ENCODE measurements at places on chromosomes 11 and 22. TPM values are rescaled to one million over a fixed set of nuclear protein-coding genes. Genes with fewer than 3 reads are reported as not detected.

The ANGPTL5 gene
- polyA plus RNA-seq = 0.59 TPM

The KRTAP5-1 gene
- polyA plus RNA-seq = 2.1 TPM

The RIMBP3B gene
- not detected for polyA plus RNA-seq

The HTR3A gene
- polyA plus RNA-seq = 0.59 TPM

The ADAMTS8 gene
- polyA plus RNA-seq = 3.0 TPM

The EIF4ENIF1 gene
- 52.7 TPM for polyA plus RNA-seq

The ASCL2 gene
- polyA plus RNA-seq = 0.51 TPM

The FOLR3 gene
- not detected for polyA plus RNA-seq

The YPEL1 gene
- polyA plus RNA-seq = 18.1 TPM

The DCPS gene
- 17.6 TPM for polyA plus RNA-seq

The DMC1 gene
- 2.9 TPM for polyA plus RNA-seq

The MYO7A gene
- polyA plus RNA-seq = 4.4 TPM

The FXYD6 gene
- polyA plus RNA-seq = 727 TPM

The EFEMP2 gene
- 94.1 TPM for polyA plus RNA-seq

- DNase-seq = peak; percentile 47
These were observed 565.1 kb upstream of the CCDC179 start for GRCh38 chr11:23425381-23425780.

DNA sequence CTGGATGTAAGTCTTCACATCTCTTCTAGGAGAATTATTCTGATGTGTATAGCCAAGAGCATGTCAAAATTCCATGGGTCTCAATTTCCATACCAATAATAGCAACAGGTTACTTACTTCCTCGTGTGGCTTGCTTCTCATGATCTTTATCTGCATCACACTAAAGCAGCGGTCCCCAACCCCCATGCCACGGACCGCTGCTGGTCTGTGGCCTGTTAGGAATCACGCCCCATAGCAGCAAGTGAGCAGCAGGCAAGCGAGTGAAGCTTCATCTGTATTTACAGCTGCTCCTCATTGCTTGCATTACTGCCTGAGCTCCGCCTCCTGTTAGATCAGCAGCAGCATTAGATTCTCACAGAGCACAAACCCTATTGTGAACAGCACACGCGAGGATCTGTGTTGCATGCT lies 28.9 kb upstream of the SLC25A1 start:
- DNase-seq = no peak

- no peak for DNase-seq
These were observed 57.7 kb upstream of the CARD18 start for GRCh38 chr11:105197071-105197815.

- peak; percentile 73 for DNase-seq
These were observed at the start of gene ZBTB16 for GRCh38 chr11:114059278-114059983. ZBTB16 (plus strand) TSS chr11:114059711; CDS start chr11:114063301, 3,590 bp downstream.

DNA sequence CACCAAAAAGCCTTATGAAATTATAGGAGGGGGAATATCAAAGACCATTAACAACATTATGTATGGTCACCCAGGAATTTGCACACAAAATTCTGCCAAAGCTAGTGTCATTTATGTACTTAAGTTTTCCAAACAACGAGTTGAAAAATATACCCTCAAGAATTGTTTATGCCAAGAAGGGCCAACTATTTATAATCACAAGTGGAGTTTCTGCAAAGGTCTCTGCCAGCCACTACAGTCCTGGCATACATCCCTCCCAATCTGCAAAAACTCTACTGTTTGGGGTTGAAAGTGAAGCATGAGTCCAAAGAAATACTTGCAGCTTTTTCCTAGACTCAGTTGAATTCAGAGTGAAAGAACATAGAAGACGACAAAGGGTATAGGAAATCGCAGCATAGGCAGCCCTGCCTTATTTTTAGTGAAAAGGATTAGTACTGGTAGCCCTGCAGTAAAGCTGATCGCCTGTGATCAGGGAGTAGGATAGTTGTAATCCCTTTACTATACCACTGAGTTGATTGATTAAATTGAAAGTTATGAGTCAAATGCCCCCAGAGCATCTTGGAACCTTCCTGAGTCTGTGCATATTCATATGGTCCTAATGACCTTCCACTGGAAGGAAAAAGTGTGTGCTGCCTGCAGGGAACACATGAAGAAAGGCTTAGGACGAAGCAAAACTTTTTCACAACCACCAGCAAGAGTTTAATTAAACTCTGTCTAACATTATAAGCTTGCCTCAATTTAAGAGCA lies 144.0 kb downstream of the SPON1 start:
- no peak for DNase-seq

- no peak for DNase-seq
These were observed 60.2 kb upstream of the LYVE1 start for GRCh38 chr11:10628508-10629236.

- DNase-seq = no peak
These were observed 21.4 kb upstream of the CDON start for GRCh38 chr11:126083829-126084607.

DNA sequence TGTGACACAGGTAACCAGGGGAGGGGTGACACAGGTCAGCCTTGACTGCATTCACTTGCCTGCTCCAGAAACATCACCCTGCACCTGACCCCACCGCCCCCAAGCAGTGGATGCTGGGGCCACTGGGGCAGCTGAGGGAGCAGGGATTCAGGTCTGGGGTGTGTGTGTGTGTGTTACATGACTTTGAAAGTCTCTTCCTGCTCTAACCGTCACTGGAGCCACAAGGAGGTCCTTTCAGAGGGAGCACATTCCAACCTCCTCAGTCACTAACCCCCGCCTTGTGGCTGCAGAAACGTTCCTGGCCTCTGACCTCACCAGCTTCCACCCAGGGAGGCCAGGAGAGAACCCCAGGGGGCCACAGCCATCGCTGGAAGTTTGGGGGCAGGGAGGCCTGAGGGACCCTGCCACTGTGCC lies 2.9 kb upstream of the FOSL1 start:
- DNase-seq = no peak

- no peak for DNase-seq
These were observed 33.9 kb downstream of the AAMDC start for GRCh38 chr11:77854838-77855237.

DNA sequence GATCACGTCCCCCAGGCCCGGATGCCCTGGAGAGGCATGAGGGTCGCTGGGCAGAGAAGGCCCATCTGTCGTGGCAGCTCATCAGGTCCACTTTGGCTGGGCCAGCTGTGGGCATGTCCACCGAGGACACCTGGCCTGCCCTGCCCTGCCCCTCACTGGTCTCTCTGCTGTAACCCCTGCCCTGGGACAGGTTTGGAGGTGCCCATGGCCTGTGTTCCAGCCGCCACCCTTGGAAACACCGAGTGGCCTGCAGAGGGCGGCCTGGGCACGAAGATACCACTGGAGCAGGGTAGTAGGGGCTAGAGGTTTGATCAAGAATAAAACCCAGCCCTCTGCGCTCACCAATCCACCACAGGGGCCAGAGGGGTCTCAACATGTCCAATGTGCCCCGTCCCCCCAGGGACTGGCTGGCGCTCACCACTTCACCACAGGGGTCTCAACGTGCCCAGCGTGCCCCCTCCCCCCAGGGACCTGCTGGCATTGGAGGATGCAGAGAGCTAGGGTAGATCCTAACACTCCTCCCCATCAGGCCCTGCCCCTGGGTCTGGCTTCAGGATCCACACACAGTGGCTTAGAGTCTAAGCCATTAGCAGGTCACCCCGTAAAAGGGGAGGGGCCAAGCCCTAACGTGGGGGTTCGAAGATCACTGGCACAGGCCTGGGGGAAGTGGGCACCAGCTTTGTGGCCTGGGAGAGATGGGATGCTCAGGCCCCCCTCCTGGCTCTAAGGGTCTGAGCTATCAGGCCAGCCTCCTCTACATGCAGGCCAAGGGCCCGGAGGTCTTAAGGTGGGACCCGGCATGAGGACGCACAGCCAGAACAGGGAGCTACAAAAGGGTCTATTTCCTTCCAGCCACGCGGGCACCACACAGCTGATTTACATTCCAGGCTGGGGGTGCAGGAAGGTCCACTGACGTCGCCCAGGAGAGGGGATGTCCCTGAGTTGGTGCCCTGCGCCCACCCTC lies 1.3 kb upstream of the HDAC10 start:
- DNase-seq = no peak

DNA sequence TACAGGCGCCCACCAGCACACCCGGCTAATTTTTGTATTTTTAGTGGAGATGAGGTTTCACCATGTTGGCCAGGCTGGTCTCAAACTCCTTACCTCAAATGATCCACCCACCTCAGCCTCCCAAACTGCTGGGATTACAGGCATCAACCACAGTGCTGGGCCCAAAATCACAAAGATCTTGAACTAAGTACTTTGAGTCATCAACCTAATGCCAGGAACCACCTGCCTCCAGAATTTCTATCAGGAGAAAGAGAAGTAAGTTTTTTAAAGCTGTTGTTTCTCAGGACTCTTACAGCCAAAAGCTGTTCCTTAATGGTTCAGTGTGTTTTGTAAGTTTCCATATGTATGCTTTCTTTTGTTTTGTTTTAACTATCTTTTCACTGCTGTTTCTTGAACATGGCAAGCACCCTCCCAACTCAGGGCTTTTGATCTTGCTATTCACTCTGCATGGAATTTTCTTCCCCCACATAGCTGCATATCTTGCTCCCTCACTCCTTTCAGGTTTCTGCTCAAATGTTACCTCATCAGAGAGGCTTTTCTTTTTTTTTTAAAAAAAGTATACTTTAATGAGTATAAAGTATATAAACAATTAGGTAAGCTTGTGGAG lies 6.0 kb upstream of the PAK1 start:
- no peak for DNase-seq

DNA sequence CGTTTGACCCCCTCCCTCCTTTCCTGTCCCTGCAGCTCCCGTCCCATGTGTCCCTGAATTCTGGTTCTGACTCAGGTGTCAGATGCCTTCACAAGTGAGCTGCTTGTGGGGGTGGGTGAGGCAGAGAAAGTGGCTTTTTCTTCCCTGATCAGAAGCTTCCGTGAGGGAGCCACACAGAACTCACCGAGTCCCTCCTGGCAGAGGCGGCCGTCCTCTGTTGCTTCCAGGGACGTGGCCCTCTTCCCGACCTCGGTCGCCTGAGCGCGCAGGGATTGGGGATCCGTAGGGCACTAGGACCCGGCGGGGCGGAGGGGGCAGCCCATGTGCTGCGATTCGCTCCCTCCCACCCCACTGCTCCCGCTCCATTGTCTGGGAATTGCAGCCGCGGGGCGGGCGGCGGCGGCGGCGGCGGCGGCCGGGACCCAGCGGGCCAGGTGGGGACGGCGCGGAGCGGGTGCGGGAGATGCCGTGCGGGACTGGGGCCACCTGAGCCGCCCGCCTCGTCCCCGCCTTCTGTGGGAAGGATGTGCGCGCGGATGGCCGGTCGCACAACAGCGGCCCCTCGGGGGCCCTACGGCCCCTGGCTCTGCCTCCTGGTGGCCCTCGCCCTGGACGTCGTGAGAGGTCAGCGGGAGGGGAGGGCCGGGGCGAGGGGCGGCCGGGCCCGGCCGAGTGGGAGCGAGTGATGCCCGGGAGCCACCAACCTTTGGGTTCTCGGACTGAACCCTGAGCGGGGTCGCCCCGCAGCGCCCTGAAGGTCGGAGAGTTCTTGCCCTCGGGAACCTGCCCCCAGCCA lies at the start of gene TMEM132A:
Gene TMEM132A, plus strand, starts transcription at position 351 of the 796 bp plus-strand sequence. Its CDS starts 174 bp downstream, at position 525.
- DNase-seq = no peak

DNA sequence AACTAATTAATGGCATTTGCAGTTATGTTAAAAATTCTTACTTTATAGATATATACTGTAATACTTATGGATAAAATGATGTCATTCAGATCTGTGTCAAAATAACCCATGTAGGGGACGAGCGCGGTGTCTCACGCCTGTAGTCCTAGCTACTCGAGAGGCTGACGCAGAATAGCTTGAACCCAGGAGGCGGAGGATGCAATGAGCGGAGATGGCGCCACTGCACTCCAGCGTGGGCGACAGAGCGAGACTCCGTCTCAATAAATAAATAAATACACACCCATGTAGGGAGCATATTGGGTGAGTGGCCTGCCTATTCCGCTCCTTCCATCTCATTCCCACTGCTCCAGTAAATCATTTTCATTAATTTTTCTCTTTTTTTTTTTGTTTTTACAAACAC lies 7.1 kb downstream of the SNU13 start:
- DNase-seq = no peak

GRCh38 chr22:39530116-39530515 lies 2.4 kb downstream of the RPS19BP1 start:
- no peak for DNase-seq

- no peak for DNase-seq
These were observed 25.5 kb downstream of the CTTN start for GRCh38 chr11:70423523-70424505.

DNA sequence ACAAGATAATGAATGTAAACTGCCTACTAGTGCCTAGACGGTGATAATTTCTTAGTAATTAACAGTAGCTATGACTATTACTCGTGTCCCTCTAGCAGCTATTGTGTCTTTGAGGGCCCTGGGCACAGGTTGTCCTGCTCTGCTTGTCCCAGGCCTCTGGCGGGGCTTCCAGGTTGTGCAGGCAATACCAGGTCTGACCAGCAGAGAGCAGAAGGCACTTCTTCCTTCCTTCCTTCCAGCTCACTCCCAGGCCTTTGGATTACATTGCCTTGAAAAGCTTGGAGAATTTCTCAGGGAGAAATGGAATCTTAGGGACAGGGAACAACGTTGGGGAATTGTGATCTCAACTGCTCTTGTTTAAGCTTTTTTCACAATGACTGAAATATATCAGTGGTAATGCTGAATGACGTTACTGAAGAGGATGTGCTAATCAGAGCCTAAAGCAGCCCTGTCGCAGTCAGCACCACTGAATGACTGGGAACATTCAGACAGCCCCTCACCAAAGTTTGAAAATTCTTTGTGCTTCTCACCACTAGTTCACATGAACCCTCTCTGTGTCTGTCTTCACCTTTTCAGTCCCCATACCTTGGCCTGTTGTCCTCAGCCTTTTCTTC lies 8.4 kb upstream of the CCKBR start:
- no peak for DNase-seq

DNA sequence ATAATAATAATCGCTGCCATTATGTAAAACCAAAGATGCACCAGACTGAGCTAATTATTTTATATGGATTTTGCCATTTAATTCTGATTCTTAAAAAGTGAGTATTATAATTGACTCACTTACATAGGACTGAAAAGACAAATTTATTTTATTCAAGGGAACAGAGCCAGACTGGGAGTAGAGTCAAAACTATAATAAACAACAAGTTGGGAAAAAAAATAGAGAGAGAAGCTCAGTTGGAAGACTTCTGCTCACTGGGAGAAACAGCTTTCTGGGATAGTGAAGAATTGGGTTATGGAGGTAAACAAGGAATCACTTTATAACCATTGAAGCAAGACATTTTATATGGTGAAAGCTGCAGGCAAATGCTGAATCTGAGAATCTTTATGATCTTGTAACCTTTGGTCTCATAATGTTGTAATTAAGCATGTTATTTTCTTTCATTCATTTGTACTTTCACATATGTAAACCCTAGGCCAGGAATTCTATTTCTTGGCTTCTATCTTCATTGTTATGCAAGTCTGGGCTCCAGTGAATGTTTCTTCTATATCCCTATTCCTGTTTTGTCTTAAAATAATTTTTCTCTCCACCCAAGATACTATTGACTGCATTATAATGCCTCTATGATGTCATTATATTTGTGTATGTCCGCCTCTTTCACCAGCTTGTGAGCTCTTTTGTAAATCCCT lies 725.3 kb upstream of the CCDC179 start:
- no peak for DNase-seq

Measured in spinal cord (tissue), 10 donors.